Activated naive CD8-positive, alpha-beta T cell treated with anti-CD3 and anti-CD28 coated beads for 36 hours (primary cell): ENCODE measurements at places on chromosomes 6 and 20.

DNA sequence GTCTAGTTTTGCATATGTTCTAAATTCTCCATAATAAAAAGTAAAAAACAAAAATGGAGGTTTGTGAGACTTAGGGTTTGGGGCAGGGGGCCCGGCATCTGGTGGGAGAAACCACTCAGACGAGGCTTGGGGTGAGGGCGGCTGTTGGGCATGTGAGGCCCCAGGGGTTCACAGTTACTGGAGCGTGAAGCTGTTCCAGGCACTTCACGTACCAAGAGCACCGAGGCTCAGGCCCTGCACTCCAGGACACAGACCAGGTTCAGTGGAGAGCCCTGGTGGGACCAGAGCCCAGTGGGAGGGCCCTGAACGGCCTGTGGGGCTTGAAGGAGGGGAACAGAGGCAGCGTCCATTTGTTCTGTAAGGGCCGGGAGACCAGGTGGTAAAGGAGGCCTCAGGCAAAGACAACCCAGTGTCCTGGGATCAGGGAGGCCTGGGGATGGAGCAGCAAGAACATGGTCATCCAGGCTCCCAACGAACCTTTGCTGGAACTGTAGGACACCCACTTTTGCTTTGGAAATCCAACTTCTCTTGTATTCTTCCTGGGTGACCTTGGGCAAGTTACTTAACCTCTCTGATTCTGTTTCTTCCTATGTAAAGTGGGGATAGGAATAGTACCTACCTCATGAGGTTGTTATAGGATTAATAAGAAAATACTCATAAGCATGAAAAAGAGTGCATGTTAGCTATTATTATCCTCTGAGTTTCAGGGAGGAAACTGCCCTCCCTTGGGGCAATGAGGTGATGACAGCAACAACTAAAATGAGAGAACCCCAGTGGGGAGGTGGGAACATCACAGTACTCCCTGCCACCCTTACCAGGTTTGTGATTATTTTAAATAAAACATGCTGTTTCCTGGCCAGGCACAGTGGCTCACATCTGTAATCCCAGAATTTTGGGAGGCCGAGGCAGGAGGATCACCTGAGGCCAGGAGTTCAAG is 1.1 kb upstream of the FGD2 start:
- no peak for DNase-seq

- no peak for DNase-seq
Measured at GRCh38 chr6:109867009-109867969, 110.8 kb upstream of the GPR6 start.

- DNase-seq: no peak
Measured at GRCh38 chr6:148523551-148523950, 180.9 kb downstream of the SASH1 start.

DNA sequence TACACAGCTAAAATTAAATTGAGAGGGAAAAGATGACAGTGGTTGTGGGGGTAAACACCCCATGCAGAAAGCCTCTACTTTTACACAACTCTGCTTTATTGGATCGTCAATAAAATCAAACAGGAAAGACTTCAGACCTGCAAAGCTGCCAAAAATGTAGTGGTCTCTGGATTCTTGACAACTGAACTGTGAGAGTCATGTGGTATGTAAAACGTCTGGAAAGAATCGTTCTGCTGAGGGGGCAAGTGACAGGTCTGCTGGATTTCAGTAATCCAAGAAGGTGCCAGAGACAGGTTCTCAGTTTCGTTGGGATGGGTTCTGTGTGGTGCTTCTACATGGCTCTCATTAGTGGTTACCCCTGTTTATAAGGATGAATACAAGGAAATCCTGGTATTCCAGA is 63.3 kb downstream of the TSPYL4 start:
- no peak for DNase-seq

DNA sequence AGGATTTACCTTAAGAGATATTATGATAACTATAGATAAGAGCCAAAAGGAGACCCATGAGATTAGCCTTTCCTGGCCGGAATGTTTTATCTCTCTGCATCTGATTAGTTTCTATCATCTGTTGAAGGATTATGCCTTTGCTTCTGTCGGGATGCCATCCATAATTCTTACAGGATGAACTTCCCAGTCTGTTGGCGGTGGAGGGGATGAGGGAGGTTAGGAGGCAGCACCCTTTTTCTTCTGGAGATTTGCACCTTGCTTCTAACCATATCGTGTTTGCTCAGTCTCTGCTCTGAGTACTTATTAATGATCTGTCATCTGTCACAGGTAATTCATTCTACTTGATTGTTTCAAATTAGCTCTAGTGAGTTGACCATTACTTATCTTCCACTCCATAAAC is 292.1 kb downstream of the KHDC1L start:
- no peak for DNase-seq

GRCh38 chr20:62692176-62692575 is 16.5 kb upstream of the NTSR1 start:
- no peak for DNase-seq
